ENCODE measurements at places on chromosomes 16 and 17.

DNA sequence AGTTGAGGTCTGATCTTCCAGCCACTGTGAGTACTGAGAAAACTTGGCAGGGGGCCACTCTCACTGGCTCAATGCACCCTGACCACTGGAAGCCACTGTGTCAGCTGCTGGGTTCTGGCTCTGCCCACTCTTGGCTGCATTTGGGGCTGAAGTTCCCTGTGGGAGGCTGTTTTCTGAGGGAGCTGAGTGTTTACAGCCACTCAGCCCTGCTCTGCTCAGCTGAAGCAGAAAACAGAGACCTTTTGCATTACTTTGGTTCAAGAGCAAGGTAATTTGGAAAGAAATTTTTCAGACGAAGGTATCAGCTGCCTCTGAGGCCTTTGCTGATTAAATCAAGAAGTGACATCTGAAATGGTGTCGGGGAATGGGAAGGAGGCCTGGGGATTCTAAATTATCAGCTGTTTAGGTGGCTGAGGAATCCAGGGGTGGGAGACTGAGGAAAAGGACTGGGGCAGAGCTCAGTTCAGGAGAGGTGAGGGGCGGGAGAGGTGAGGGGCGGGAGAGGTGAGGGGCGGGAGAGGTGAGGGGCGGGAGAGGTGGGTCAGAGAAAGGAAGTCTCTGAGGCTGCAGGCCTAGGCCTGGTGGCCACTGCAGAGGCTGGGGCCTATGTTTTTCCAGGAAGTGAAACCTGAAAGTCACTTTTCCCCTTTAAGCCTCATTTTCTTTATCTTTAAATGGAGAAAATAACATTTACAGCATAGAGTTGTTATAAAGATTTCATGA lies at the start of gene ACSM5:
TSS of gene ACSM5 (plus strand) at position 137 of the 723 bp plus-strand sequence. CDS start 1,951 bp downstream, outside the sequence.
- DNase-seq = no peak

GRCh38 chr17:56231693-56232092 lies 78.4 kb downstream of the ANKFN1 start:
- no peak for DNase-seq

DNA sequence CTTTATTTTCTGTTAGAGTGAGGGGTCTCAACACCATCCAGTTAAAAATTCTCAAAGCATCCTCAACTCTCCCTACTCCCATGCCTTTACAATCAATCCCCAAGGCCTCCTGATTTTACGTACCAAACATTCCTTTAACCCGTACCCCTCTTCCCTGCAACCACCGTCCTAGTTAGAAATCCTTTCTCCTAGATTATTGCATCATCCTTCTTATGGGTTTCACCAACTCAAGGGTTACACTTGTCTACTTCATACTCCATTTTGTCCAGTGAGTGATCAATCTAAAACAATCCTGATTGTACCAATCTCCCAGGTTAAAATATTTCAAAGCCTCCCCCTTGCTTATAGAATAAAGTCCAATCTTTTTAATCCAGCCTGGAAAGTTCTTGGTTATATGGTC lies 24.7 kb downstream of the SOX9 start:
- DNase-seq = no peak

DNA sequence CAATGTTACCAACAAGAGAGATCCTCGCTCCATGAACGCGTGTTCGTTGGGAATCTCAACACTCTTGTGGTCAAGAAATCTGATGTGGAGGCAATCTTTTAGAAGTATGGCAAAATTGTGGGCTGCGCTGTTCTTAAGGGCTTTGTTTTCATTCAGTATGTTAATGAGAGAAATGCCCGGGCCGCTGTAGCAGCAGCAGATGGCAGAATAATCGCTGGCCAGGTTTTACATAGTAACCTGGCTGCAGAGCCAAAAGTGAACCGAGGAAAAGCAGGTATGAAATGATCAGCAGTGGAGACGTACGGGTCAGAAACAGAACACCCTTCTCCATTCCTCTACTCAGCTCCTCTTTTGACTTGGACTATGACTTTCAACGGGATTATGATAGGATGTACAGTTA lies 13.3 kb downstream of the SOCS1 start:
- DNase-seq = no peak

DNA sequence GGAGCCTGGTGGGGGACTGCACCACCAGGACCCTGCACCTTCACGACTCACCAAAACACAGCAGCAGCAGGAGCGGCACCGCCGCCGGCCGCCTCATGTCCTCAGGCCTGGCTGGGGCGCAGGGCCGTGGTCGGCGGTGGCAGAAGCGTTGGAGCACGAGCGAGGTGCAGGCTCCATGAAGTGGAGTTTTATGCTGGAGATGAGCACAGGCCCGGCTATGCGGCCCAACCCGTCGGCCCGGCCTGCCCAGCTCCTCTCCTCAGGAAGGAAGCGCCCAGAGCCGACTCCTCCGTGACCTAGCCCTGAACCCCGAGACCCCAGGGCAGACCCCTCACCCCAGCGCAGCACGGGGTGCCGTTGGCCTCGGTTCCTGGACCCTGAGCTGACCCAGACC lies at the start of gene PRSS27:
TSS of gene PRSS27 (minus strand) at position 161 of the 394 bp plus-strand sequence. CDS start at position 97, 64 bp downstream.
- no peak for DNase-seq

DNA sequence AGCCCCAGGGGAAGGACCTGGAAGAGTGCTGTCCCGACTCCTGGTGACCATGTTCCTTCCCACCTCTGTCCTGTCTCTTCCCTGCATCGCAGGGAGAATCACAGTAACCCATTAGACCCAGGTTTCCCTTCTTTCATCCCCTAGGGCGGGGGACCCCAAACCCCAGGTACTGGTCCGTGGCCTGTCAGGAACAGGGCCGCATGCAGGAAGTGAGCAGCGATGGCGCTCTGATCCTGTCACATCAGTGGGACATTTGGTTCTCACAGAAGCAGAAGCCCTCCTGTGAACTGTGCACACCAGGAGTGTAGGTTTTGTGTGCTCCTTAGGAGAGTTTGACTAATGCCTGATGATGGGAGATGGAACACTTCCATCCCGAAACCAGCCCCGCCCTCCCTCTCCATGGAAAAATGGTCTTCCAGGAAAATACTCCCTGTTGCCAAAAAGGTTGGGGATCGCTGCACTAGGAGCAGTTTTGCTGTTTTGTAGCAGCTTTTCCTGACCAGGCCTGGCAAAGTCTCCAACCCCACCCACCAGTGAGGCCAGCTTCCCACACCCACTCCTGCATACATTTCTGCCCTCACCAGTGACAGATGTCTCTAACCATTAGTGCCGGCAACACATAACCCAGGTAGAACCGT lies 10.5 kb downstream of the MNT start:
- DNase-seq = no peak

- no peak for DNase-seq
Observed at GRCh38 chr17:74380959-74381808, 13.9 kb downstream of the GPR142 start.

DNA sequence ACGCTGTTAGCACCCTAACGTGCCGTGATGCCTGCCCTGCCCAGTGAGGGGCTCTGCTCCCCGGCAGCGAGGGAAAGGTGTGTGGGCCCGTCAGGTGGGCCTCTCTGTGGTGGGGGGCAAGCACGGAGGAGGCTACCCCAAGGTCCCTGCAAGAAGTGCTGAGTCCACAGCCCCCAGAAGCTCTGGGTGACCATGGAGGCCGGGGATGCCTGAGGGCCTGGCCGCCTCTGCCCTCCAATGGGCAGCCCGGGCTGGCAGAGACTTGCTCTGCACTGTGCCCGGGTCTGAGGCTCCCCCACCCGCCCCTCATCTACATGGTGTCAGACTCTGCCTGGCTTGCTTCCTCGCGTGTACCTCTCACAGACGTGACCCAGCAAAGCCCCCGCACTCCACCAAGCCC lies 12.2 kb downstream of the SLC38A10 start:
- DNase-seq = no peak

DNA sequence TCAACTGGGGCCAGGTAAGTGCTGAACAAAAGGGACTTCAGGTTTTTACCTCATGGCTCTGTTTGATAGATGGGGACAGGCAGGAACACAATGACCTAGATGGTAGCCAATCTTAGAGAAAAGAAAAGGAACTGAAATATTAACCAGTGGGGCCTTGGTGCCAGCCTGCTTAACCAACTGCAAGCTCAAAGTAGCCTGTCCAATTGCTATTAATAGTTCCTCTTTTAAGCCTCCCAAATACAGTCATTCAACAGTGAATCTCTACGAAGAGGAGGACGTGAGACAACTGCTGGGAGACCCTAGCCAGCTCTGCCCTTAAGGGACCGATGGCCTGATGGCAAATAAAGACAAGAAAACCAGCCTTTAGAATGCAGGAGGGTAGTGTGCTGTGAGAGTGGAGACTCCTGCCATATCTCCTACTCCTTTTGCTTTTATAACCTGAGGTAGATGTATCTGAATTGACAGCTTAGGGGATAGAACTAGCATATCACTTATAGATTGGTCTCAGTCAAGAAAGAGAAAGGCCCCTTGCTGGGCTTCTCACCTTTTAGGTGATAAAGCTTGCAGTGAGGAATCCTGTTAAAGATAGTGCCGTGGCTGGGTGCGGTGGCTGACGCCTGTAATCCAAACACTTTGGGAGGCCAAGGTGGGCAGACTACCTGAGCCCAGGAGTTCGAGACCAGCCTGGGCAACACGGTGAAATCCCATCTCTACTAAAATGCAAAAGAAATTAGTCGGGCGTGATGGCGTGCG lies 28.3 kb downstream of the ARSG start:
- DNase-seq = no peak

GRCh38 chr16:21283521-21284289 lies 5.6 kb upstream of the CRYM start:
- DNase-seq = peak; percentile 25

GRCh38 chr16:24509536-24509935 lies 29.8 kb upstream of the RBBP6 start:
- no peak for DNase-seq

DNA sequence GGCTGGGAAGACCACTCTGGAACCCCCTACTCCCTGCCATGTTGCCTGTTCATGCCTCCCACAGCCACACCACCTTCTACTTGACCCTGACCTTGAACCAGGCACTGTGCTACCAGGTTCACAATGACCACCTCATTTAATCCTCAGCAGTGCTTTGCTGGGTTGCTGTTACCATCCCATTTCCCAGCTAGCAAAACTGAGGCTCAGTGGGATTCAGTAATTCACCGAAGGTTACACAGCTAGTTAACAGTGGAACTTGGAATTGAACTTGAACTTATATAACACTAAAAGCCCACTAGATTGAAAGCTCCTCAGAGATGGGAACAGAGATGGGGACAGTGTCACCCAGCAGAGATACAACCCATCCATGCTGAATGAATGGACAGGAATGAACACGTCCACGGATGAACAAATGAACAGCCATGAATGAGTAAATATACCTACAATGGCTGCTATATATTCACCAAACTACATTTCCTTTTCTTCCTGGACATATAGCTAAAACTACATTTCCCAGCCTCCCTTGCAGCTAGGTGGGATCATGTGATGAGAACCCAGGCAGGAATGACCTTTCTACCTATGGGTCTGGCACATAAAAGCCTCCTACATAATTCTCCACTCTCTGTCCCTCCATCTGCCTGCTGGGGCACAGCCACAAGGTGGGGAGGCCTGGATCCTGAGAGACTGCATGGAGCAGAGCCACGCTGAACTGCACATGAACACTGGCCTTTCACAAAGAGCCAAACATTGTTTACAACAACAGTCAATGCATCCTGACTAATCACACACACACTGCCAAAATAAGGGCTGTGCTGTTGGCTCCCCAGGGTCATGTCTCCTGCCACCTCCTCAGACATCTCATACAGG lies 94.8 kb downstream of the RMI2 start:
- DNase-seq = no peak

- no peak for DNase-seq
Observed at GRCh38 chr17:46853896-46854444, 2.6 kb downstream of the WNT9B start.

DNA sequence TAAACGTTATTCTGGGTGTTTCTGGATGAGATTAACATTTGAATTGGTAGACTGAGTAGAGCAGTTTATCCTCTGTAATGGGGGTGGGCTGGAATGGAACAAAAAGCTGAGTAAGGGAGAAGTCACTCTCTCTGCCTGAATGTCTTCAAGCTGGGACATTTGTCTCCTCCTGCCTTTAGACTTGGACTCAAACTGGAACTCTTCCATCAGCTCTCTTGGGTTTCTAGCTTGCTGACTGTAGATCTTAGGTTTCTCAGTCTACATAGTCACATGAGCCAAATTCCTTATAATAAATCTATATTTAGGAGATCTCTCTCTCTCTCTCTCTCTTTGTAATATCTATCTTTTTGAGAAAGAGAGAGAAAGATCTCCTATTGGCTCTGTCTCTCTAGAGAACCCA lies 553.3 kb upstream of the CDH11 start:
- DNase-seq = no peak

- DNase-seq = no peak
Observed at GRCh38 chr17:1067282-1067956, 70.5 kb downstream of the TIMM22 start.

GRCh38 chr16:85667841-85668413 lies 20.8 kb downstream of the GINS2 start:
- DNase-seq = no peak

- no peak for DNase-seq
Observed at GRCh38 chr17:74649909-74650308, 26.4 kb upstream of the CD300E start.

DNA sequence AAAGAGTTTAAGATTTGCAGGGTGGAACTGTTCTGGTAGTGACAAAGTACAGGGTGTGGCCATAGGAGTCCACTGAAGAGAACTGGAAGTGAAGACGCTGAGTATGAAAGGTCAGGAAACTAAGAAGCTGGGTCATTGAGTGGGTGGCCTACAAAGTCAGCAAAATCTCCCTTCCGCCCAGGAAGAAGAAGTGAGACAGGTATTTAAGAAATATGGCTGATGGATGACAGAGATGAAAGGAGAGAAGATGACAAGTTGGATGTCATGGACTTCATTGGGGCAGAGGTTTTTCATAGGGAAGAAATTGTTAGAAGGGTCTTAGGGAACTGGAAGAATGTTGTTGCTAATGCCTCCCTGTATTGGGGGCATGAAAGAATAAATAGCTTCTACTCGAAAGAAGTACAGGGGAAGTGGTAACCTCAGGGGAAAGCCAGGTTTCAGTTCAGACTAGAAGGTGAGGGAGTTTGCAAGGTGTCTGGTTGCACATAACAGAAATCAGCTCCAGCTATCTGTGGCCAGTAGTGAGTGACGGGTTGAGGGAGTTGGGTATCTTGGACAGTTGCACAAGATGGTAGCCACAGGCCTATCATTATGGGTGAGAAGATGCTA lies 33.6 kb upstream of the MED13 start:
- peak; percentile 4 for DNase-seq

DNA sequence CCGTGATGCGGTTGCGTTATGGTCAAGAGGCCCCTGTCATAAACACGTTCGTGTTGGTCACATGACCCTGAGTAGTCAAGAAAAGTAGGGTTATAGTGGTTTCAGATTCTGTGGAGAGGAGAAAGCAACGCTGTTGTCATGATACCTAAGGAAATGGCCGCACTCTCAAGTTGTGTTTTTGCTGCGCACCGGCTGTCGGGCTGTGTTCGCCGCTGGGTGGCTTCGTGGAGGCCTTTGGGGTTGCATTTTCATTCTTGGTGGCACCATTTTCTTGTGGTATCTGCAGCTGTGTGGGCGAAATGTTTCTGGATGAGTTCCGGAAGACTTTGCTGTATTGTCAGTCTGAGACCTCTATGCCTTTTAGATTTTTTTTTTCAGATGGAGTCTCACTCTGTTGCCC lies 35.0 kb downstream of the DEF8 start:
- no peak for DNase-seq

GRCh38 chr17:76735006-76735405 lies 2.1 kb downstream of the SRSF2 start:
- no peak for DNase-seq

Data from CD4-positive, alpha-beta T cell treated with Interferon alpha-2 for 1 hour (primary cell).